Fibroblast of skin of back (primary cell): ENCODE measurements at places on chromosomes 1 and 21.

DNA sequence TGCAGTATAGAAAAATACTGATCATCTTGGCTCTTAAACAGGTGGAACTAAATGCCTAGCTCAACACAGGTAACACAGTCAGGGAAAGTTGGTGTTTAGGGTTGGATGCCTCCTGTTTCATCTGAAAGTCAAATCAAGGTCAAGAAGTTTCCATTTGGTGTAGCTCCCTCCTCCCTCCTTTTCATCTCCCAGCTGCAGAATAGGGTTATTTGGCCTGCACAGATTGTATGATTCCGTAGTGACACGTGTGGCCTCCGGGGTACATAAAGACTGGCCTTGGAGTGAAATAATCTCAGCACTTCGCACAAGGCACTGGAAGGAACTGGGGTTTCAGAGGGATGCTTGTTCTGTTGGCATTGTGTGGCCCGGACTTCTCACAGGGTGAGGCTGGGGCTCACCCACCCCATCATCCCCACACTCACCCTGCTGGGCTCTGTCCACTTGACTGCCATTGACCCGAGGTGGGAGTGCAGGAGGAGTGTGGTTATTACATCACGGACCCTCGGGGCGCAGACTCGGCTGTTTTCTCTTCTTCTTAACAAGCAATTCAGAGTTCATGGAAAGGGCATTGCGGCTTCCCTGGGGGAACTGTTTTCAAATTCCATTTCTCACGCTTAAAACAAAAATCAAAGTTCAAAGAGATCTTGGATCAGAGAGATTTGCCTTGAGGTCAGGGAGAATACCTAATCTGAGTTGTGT is 18.4 kb downstream of the IGSF5 start:
- DNase-seq: no peak

DNA sequence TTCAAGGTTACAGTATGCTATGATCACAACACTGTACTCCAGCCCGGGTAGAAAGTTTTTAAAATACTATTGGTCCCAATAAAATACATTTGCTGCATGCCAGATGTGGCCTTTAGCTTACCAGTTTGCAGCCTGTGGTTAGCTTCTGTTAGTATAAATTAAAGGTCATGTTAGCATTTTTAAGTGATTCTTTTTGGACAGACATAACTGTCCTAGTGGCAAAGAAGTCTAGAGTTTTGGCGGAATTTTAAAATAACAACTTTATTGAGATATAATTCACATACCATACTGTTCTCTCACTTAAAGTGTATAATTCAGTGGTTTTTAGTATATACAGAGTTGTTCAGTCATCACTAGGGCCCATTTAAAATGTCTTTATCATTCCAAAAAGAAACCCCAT is 24.3 kb upstream of the TMEM39B start:
- DNase-seq: no peak

GRCh38 chr21:15249285-15249993 is 184.6 kb upstream of the NRIP1 start:
- no peak for DNase-seq

- no peak for DNase-seq
Measured at GRCh38 chr1:6904476-6905170, 119.4 kb downstream of the CAMTA1 start.

DNA sequence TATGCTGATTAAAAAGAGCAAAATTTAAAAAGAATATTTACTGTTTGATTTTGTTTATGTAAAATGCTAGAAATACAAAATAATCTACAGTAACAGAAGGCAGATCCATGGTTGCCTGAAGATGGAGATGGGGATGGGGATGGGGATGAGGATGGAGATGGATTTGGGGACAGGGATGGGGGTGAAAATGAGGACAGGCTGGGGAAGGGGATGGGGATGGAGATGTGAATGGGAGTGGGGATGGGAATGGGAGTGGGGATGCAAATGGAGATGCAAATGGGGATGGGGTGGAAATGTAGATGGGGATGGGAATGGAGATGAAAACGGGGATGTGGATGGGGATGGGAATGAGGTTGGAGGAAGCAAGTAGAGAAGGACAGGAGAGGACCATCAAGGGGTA is 252.2 kb downstream of the PLPP3 start:
- no peak for DNase-seq

- DNase-seq: no peak
Measured at GRCh38 chr1:68175621-68176398, 56.5 kb downstream of the WLS start.

DNA sequence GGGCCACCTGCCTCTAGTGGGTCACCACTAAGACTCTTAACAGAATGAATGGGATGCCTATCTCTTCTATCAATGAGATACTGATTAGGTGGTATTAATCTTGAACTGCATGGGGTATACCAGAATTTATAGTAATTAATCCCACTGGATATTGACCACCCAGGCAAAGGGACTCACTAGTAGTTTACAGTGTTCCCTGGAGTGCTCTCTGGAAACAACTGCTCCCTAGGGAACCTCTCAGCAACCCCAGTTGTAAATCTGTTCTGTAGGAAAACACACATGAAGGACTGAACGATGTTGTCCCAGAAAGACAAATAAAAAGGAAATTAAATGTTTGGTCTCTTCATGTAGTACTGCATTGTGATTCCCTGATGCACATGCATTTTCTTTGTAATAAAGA is 430.5 kb downstream of the HLX start:
- DNase-seq: no peak

GRCh38 chr1:218686258-218686657 is 341.1 kb downstream of the TGFB2 start:
- no peak for DNase-seq

DNA sequence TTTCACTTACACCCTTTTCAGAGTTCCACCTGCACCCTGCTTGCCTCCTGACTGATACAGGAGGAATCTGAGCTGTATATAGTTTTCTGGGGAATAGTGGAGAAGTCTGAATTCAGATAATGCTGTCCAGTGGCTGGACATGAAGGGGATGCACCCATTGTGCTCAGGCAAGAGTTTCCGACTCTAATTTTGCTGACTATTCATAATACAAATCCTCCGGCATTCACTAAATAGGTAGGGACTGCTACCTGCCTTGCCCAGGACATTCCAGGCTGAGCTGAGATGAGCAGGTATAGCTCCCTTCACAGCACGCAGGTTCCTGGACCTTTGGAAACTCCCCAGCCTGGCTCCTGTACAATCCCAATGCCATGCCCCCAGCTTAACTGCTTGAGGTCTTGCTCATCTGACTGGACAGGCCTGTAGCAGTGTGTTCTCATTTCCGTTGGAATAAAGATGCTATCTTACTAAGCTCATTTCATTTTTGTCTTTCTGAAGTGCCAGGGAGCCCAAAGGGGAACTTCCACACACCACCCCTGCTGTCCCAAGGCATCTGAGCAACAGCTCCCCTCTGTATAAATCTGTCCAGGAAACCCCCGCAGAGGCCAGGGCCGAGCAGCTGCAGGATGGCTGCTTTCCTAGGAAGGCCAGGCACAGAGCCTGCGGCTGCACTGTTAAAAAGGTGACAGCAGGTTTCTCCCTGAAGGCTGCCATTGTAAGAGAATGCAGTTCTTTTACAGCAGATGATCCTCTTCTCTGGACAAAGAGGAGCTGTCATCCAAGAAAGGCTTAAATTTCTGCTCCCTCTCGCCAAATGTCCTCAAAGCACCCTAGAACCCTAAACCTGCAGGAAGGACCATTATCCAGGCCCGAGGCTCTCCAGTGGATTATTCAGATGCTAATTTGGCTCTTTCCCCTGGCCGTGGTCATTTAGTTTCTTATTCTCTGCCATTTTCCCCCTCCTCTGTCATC is 21.7 kb upstream of the VASH2 start:
- DNase-seq: no peak

GRCh38 chr1:26015358-26015757 is 6.2 kb upstream of the EXTL1 start:
- no peak for DNase-seq

DNA sequence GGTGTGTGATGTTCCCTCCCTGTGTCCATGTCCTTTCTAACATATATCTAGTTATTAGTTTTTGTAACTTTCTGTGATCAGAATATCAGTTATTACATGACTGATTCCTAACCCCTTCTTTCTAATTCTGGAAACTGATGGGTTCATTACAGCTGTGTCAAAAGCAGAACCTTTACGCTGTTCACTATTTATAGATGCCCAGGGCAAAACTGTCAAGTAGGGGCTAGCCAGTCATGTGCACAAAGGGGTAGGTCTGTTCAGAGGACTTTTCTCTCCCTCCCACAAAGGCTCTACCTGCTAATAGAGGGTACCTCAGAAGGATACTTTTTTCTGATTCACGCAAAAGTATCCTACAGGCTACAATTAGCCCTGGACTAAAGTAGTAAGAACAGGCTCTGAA is 79.2 kb downstream of the NRDC start:
- DNase-seq: no peak

- DNase-seq: no peak
Measured at GRCh38 chr1:38546636-38547035, 312.9 kb downstream of the RRAGC start.

DNA sequence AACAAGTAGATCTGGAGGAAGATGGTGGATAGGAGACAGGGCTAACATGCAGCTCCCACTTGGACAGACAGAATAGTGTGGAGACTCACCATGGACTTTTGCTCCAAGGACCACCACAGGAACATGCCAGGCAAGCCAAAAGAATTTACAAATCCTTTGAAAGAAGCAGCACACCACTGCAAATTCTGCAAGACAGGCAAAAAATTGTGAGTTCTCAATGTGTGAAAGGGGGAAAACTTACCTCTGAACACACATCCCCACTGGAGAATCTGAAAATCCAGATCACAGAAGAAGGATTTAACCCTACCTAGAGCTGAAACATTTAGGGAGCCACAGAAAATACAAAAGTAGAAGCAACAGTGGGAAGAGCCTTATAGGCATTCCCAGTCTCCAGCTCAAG is 23.0 kb downstream of the ARV1 start:
- DNase-seq: no peak

DNA sequence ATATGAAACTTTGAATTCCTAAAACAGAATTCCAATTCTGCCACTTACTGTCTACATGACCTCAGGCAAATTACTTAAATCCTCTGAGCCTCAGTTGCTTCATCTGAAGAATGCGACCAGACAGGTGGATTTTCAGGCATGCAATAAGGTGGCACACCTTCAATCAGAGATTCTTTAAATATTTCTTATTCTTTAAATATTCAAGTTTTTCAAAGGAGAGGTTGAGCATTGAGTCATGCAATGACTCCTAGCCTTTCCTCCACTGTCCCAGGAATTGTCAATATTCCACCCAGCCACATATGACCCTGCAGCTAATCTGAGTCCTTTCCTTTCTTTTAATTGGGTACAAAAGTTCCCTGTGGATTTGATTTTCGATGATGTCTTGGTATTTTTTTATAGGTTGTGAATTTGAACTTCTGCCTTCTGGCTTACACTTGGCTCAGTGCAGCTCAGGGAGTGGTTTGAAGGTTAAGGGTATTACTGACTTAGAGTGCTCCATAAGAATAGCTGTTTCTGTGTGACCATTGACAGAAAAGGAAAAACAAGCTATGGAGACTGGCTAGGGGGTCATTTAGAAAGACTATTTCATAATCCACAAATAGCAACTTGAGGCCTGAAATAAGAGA is 52.2 kb upstream of the PRDX6 start:
- no peak for DNase-seq

GRCh38 chr1:117586747-117587498 is 18.9 kb upstream of the TENT5C start:
- peak; percentile 21 for DNase-seq

- DNase-seq: no peak
Measured at GRCh38 chr1:153801028-153801625, 25.9 kb downstream of the SLC27A3 start.

- no peak for DNase-seq
Measured at GRCh38 chr21:14099570-14099969, 111.2 kb downstream of the LIPI start.

DNA sequence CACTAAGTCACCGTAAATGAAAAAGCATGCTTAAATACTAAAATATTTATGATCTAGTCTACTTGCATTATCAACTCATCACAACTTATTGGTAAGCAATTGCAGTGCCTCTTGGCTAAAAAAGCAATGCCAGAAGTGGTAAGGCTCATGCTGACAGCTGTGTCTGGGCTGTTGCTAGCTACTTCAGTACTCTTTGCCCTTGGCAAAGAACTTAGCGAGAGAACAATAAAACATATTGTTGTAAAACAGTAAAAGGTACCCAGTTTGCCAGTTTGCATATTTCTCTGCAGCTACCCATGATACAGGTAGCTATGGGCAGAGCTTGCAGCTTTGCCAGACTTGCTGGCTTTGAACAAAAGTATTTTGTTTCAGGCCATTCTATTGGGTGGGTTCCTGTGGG is 73.1 kb downstream of the ATP6V1G3 start:
- no peak for DNase-seq

DNA sequence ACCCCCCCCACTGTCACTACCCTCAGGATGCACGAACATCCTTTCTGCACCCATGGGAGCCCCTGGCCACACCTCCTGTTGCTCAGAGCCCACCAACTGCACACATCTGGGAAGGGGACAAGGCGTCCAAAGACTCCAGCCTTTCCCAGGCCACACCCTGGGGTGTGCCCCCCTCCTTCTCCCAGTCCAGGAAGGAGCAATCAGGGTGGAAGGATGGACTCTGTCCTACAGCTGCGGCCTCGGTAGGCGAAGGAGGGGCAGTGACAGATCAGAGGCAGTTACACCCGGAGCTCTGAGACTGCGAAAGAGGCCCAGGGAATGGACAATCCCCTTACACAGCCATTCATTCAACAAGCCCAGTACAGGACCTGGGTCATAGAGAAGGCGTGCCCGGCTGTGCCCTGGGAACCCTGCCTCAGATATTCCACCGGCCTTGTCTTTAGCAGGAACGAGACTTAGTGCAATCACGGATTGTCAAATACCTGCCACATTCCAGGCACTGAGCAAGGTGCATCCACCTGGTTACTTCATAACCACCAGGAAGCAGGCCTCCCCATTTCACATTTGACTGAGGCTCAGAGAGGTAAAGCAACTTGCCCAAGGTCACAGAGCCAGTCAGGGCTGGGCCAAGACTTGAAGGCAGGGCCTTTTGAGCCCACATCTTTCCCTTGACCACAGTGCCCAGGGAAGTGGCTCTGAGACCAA is 9.4 kb downstream of the HSPG2 start:
- peak; percentile 85 for DNase-seq

DNA sequence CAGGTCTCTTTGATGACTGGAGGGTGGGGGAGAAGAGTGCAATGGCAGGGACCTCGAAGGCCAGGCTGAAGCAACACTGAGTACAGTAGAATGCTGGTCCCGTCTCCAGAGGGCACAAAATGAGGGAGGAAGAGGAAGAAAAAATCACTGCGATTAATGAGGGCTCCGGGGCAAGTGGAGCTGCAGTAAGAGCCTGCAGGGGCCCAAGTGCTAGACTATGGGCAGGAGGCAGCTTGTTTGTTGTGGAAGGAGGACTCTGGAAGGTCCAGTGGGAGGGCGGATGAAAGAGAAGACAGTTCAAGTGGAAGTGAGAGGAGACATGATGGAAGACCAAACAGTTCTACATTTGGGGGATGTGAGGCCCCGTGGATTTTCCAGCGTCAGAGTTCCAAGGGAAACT is 17.4 kb downstream of the TMCC2 start:
- no peak for DNase-seq

GRCh38 chr1:90357995-90358394 is 359.1 kb downstream of the BARHL2 start:
- DNase-seq: no peak

DNA sequence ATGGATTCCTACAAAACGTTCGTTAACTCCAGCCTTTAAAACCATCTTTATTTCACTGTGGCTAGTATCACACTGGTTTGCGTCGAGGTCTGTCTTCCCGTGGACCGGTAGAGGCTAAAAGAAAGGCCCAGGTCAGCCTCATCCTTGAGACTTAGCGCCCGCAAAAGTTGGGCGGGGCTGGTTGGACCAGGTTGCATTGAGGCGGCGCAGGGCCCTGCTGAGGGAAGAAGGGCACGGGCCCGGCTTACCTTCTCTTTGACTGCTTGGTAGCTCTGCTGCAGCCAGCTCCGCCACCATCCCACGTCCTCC is 455 bp downstream of the BSDC1 start:
- DNase-seq: peak; percentile 20

GRCh38 chr1:152514715-152515433 is 592 bp downstream of the CRCT1 start:
- DNase-seq: no peak
